Chondrocyte (in vitro differentiated cells): ENCODE measurements at places on chromosomes 1 and 21.

DNA sequence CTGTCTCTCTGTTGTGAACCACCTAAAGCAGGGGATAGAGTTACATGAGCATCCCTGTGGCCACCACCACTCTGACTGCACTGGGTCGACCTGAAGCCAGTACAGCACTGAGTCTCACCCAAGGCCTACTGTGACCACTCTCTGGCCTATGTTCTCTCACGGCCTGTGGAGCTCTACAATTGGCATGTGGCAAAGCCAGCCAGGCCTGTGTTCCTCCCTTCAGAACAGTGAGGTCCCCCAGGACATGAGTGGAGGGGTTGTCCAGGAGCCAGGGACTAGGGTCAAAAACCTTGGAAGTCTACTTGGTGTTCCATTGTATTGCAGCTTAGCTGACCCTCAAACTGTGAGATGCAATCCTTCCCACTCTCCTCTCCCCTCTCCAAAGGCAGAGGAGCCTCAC, 42.7 kb upstream of the FMO3 start:
- no peak for DNase-seq

GRCh38 chr1:212920246-212920645, 30.1 kb upstream of the VASH2 start:
- DNase-seq = no peak

DNA sequence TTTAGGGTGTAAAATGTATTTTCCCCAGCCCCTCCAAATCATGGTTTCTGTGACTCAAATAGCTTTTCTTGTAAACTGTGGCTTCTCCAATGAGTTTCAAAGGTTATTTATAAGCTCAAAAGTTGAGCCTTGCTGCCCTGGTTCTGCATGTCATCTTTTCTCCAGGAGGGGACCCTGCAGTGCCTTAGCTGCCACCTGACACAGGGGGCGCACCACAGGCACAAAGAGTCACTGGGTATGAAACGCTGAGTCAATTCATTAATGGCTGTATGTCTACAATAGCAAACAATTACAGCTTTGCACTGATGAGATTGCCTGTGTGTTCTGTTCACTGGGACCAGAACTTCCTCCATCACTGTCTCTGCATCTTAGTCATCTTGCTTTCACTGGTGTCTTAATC, 100.8 kb downstream of the PCP4 start:
- DNase-seq = no peak

- no peak for DNase-seq
Measured at GRCh38 chr1:100304921-100305320, 38.9 kb downstream of the RTCA start.

DNA sequence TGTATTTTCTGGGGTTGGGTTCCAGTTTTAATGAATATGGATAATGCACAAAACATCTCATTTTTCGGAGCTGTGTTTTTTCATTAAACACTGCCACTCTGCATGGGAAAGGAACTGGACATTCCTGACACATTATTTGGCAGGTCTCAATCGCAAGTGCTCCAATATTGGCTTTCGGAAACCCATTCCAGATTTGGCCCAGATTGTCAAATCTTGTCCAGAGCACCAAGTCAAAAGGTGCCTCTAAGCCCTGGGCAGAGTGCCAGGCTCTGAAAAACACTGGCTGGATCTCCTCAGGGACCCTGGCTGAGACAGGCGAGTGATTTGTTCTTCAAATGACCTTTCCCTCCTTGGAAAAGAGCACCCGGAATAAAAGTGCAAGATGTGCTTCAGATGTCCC, 68.4 kb upstream of the MRPS6 start:
- DNase-seq = no peak

DNA sequence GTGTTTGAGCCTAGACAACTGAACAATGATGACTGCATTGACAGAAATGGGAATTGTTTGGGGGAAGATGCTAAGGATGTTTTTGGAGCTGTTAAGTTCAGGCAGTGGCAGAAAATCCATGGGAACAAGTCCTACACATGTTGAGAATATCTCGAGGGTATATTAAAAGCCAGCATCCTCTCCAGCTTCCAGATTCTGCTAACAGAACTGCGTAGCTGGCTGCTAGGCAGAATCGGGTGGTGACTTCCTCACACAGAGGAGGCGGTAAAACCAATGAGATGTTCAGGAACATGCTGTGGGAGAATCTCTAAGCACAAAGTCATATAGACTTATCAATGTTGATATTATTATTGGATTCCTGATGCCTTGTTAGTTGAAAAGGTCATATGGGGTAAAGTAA, 14.8 kb downstream of the FAM163A start:
- DNase-seq = no peak

DNA sequence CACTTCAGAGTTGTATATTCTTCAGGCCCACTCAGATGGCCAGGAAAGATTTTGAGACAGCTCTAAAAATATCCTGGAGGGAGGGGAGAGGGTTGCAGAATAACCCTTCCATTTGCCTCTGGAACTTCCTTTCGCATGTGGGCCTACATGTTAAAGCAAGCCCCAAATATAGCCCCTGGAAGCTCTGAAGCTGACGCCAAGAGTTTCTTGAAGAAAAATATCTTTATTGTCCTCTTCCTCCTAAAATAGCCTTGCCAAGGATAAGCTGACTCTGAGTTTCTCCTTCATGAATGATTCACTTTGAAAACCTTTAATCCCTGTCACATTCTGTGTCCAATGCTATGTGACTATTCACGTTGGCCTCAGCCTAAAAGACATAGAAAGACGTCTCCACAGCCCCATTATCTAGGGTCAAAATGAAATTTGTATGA, 6.4 kb downstream of the C1orf116 start:
- DNase-seq = no peak

- no peak for DNase-seq
Measured at GRCh38 chr1:11802973-11803885, 2.5 kb downstream of the MTHFR start.

- DNase-seq = no peak
Measured at GRCh38 chr1:168452329-168452728, 91.5 kb downstream of the XCL2 start.

DNA sequence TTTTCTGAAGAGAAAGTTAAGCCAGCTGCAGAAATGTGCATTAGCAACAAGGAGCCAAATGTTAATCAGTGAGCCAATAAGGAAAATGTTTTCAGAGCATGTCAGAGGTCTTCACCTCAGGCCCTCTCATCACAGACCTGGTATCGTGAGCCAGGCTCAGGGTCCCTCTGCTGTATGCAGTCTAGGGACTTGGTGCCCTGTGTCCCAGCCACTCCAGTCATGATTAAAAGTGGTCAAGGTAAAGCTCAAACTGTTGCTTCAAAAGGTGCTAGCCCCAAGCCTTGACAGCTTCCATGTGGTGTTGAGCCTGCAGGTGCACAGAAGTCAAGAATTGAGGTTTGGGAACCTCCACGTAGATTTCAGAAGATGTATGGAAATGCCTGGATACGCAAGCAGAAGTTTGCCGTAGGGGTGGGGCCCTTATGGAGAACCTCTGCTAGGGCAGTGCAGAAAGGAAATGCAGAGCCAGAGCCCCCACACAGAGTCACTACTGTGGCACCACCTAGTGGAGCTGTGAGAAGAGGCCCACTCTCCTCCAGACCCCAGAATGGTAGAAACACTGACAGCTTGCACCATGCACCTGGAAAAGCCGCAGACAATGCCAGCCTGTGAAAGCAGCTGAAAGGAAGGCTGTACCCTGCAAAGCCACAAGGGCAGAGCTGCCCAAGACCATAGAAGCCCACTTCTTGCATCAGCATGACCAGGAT, 1128.7 kb downstream of the AMY1C start:
- DNase-seq = no peak

- no peak for DNase-seq
Measured at GRCh38 chr1:60886793-60887331, 195.5 kb upstream of the NFIA start.

DNA sequence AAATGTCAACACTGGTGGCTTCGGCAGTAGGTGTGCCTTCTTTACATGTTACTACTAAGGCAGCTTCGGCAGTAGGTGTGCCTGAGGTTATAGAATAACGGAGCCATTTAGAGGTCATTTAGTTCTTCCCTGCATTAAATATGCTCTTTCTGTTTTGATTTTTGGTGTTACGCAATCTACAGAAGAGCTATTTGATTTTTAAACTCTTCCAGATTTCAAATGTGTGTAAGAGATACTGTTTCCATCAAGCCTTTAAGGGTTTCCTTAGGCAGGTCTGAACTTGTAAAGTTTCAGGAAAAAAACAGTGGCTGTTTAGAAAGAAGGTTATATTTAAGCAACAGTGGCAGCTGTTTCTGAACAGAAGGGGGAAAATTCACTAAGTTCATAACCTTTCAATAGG, 54.8 kb downstream of the PIK3R3 start:
- no peak for DNase-seq
